Eye (tissue), 1 donor: ENCODE measurements at places on chromosomes 2 and 18.

DNA sequence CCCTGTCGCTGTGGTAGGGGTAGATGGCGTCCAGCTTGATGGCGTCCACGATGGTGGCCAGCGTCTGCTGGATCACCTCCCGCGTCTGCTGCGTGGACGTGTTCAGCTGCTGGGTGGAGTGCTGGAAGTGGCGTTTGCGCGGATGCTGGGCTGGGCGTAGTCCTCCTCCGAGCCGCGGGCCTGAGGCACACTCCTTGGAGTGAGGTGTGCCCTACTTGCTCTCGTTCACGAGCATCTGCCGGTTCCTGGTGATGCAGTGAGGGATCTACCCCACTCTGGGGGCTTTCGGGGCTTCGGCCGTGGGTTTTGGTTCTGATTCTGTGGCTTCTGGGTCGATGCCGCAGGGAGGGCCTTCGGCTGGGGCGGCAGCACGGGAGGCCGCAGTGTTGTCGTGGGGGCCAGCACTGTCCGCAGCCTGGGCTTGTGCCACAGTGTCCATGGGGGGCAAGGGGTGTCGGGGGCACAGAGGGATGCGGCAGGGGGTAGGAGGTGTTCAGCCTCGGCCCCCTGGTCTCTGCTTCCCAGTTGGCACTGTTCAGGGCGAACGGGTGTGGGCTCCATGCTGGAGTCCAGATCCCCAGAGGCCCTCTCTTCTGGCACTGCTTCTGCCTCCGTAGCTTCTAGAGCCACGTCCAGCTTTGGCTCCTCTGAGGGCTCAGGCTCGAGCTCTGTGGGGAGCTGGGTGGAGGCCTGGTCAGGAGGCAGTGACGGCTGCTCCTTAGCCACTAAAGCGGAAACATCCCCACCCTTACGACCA lies 890.6 kb upstream of the LRRTM1 start:
- DNase-seq, result no peak

- DNase-seq, result no peak
Measured at GRCh38 chr18:29250259-29250658, 1073.3 kb upstream of the CDH2 start.

DNA sequence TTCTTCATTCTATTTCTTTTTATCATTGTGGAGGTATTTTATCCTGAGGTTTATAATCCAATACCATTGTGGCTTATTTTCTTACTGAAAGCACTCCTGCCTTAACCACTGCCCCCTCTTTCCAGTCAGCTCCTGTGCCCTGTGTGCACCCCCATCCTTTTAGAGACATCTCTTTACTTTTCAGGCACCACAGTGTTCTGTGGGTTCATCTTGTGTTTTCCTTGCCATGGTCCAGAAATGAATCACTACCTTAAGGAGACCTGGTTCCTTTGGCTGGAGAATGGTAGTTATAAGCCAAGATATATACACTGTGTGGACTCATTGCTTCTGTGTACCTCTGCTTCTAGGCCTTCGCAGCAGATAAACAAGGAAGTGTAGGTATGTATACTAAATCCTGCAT lies 278.3 kb downstream of the PTGR3 start:
- no peak for DNase-seq

DNA sequence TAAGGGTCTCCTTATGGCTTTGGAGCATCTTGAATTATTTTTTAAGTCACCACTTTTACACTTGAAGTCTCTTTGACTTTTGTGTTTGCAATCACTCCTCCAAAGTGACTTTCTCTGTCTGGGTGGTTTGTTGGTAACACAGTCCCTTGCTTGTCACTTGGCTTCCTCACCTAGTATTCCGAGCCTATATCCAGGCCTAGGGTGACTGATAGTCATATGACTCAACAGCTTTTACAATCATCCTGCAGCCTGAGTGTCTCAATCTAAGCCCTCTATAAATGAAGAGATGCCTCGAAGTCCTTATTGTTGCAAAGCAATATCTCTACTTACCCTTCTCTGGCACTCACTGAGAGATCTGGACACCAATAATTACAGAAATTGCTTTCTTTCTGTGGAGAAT lies 53.9 kb upstream of the SETBP1 start:
- no peak for DNase-seq

DNA sequence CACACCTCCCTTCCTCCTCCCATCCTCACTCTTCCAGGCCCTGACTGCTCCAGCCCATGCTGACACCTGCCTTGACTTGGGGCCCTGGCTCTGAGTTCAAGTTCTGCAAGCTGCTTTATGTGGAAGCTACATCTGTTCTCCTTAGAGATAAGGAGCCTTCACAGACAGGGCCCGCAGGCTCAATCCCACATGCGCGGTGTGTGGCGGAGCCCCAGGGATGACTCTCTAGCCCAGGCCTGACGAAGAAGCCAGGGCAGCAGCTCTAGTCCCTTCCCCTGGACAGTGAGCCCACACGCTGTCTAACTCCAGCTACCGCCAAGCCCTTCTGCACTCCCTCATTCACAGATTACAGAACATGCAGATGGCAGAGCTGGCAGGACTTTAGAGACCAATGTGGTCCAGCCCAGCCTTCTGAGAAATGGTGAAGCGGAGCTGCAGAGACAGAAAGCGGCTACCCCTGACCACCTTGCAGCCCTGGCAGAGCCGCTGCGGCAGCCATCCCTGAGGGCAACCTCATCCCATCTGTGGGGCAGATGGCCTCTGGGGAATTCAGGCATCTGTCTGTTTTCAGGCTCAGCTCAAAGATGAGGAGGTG lies 304.3 kb downstream of the CELF4 start:
- no peak for DNase-seq

- no peak for DNase-seq
Measured at GRCh38 chr2:136054856-136055255, 63.1 kb downstream of the CXCR4 start.
